ENCODE measurements at places on chromosomes 16 and 17.

GRCh38 chr17:14014657-14015056 lies 54.6 kb upstream of the COX10 start:
- DNase-seq, result no peak

DNA sequence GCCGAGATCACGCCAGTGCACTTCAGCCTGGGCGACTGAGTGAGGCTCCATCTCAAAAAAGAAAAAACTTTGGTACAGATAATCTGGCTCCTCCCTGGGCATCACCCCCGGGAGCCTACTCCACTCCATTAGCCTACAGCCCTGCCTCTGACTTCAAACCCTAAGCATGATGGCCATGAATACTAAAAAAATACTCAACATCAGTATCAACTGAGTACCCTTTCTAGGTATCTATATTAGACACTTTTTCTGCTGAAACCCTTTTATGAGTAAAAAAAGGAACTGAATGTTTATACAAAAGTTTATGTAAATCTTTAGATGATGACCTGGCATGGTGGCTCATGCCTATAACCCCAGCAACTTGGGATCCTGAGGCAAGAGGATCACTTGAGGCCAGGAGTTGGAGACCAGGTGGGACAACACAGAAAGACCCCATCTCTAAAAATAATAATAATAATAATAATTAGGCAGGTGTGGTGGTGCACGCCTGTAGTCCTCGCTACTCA lies 6.9 kb downstream of the RDM1 start:
- DNase-seq, result no peak

DNA sequence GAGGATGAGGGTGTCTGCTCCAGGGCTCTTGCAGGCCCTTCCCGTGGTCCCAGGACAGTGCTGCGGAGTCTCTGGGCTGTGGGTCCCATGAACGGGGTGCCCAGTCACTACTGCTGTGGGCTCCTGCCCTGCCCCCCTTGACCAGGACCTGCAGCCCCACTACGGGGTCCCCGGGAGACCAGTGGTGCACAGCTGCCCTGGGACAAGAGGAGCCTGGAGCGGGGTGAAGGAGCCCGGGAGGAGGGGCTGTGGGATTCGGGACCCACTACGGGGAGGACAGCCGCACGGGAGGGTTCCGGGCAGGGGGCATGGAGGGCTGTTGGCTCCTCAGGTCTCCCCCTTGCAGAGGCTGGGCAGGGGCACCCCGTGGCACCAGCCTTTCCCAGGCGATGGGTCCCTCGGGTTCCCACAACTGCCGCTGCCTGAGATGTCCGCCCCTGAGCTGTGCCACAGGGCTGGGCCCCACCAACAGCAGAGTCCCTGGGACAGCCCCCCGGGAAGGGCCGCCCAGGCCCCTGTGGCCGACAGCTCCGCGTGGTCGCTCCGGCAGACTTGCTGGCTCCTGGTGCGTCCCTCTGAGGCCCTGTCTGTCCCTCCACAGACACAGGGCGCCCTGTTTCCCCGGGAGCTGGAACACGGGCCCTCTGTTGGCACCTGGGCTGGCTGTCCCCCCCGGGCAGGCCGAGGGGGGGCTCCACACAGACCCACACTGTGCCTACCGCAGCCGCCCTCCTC lies 52.1 kb upstream of the GNG13 start:
- DNase-seq, result no peak

DNA sequence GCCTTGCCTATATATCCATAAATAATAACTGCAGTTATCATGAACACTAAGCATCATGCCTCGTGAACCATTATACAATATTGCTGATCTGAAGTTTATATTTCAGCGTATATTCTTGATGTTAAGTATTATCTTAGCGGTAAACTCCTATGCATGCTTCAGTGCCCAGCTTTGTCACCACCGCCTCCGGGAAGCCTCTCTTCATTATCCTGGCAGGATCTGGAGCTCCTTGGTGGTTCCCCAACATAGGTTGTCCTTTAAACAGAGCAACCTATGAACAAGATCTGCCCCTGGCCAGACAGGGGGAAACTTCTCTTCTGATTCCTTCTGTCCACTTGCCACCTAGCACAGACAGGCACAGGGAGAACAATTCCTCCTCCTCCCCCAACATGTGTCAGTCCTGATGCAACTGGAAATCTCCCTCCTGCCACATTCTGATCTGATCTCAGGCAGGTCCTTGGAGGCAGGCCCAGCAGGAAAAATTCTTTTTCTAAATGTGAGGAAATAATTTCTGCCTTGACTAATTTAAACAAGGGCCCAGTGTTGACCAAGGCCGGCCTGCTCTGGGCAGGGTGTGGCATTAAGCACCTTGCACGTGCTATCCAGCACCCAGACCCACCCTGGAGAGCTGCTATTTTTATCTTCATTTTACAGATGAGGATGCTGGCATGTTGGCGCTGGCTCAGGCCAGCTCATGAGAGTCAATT lies 22.4 kb downstream of the SPNS2 start:
- DNase-seq, result no peak

- no peak for DNase-seq
Observed at GRCh38 chr16:84446596-84447392, 57.7 kb downstream of the MEAK7 start.

GRCh38 chr16:72287649-72288048 lies 115.7 kb upstream of the PMFBP1 start:
- DNase-seq, result no peak

DNA sequence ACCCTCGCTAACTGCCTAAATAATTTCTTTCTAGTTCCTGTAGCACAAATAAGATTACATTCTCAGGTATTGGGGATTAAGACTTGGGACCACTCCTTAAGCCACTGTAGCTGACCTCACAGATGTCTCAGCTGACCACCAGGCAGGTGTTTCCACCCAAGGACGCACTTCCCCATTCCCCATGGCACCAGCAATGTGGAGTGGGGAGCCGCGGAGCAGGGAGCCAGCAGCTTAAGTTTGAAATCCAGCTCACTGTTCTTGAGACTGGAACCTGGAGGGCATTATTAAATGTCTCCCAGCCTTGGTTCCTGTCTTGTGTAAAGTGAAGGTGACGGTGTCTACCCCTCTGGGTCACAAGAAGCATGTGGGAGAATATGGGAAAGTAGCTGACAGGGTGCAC lies 249.4 kb upstream of the CACNG5 start:
- no peak for DNase-seq

DNA sequence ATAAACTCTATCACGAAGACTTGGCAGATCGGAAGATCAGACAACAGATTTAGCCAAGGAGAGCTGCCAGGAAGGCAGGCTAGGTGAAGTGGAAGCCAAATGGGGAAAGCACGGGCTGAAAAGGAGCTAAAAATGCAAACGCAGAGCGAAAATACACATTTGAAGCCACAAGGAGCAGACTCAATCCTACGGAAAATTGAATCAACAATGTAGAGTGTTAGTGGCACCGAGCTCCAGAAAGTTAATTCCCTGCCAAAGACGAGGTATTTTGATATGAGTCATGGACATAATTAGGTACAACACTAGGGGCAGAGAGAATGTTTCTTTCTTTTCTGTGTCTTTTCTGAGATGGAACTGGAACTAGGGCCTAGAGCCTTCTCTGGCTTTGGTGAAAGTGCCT lies 20.7 kb downstream of the GSG1L start:
- DNase-seq, result no peak

DNA sequence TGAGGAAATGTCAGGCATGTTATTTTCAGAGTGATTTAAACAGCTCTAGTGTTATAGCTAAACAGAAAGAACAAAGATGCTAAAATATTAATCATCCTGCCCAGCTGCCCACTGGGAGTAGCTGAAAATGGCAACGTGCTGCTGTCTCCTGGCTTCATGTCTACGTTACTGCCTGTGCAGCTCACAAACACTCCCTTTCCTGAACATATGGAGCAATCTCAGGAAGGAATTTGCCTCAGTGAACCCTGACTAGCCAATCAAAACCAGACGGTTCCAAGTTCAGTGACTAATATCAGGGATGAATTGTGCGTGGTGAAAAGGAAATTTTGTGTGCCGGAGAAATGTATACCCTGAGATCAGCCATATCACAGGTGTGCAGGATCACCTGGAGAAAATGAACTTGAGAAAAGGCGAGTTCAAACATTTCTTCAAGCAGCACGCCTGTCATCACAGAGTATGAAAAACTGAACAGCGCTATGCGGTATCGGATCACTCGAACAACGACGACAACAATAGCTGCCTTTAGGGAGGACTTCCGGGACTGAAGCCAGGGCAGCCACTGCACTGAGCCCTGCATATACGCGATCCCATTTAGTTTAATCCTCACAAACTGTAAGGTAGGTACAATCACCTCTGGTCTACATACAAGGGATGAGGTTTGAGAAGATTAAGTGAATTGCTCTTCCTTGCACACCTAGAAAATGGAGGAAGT lies 110.3 kb downstream of the STX8 start:
- DNase-seq, result no peak

- DNase-seq, result no peak
Observed at GRCh38 chr17:69763503-69763902, 311.5 kb upstream of the KCNJ16 start.

GRCh38 chr17:12415031-12415430 lies 250.7 kb upstream of the MYOCD start:
- no peak for DNase-seq

GRCh38 chr17:65218261-65218660 lies 81.1 kb downstream of the RGS9 start:
- no peak for DNase-seq

DNA sequence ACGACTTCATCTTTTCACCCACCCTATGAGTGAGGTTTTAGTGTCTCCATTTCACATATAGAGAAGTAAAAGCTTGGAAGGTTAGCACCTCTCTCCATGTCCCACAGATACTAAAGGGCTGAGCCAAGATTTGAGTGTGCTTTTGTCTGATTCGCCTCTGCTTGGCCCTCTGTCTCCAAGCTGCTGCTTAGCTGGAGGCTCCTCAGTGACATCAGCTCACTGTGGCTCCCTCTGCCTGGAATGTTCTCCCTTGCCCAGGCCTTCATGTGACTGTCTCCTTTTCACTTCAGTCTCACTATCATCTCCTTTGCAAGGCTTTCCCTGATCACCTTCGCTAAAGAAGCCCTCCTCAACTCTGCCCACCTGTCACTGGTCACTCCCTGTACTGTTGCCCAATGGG lies 84.5 kb upstream of the HSBP1 start:
- DNase-seq, result no peak

DNA sequence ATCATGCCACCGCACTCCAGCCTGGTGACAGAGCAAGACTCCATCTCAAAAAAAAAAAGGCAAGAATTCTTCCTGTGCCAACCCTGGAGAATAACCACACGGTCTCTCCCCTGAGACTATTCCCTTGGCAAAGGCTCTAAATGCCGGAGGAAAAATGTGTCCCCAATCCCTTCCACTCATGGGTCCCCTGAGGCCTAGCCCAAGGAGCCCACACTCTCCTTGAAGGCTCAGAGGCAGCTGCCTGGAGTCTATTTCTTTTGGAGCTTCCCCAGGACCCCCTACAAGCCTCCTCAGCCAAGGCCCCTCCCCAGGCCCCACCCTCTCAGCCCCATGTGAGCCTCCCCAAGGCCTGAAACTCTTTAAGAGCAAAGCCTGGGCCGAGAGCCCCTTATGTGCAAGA lies 16.6 kb downstream of the CEP131 start:
- no peak for DNase-seq

GRCh38 chr17:79800325-79801155 lies 3.7 kb upstream of the CBX8 start:
- no peak for DNase-seq

GRCh38 chr17:42282478-42283080 lies 5.7 kb upstream of the STAT5A start:
- DNase-seq, result no peak

- DNase-seq, result no peak
Observed at GRCh38 chr16:79662669-79663313, 62.3 kb upstream of the MAF start.

GRCh38 chr16:55843105-55843395 lies 10.2 kb upstream of the CES1 start:
- no peak for DNase-seq

- no peak for DNase-seq
Observed at GRCh38 chr16:24852281-24852721, 6.5 kb downstream of the SLC5A11 start.

DNA sequence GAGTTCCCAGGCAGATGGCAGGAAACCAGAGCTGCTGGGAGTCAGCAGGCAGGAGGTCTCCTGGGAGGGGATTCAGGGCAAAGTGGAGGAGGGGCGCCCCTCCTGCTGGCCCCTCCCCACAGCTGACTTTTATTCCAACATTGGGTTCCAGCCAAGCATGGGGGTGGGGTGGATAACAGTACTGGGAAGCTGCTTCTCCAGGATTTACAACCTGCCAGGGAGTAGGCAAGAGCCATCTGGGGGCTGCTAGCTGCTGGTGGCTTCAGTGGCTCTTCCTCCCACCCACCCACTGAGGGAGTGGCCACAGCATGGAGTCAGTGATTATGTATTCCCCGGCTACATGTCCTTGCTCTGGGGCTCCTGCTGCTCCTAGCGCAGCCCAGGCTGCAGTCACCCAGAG lies 36.8 kb downstream of the TMEM132E start:
- peak; percentile 77 for DNase-seq

DNA sequence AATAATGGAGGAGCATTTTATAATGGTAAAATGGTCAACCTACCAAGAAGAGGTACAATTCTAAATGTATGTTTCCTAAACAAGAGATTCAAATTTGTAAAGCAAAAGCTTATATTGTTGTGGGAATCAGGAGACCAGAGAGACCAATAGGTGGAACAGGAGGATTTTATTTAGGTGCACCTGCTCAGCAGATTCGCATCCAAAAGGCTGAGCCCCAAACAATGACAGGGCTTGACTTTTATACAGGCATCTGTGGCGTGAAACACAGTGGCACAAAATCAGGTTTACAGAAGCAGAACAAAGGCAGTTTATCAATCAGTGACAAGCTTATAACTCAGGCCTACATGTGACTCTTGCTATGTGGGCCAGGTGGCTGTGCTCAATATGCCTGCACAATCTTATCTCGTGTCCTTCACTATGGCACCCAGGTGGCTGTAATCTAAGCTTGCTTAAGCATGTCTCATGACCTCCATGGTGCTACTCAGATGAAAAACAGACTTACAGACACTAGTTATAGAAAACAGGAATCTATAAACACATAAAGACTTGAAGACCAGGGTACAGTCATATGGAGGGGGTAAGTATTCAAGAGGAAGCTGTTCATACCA lies 780.2 kb upstream of the CA10 start:
- DNase-seq, result no peak

DNA sequence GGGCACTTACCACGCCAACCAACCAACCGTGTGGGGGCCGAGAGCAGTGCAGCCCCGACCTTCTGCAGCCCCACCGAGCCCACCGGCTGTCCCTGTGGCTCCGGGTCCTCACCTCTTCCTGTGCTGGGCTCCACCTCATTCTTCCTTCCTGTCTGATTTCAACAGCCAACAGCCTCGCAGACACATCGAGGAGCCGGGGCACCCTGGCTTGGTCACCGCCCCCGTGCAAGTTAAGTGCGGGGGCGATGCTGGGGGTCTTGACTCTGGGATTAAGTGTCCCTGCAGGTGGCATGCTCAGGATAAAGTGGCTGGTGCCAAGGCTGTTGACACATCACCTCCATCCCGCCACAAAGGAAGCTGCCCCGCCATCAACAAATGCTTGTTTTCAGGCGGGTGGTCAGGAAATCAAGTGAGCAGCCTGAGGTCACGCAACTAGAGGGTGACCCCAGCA lies at the start of gene NLRC3:
Gene NLRC3, minus strand, starts transcription at position 102 of the 451 bp plus-strand sequence. CDS start 12,367 bp downstream, outside the sequence.
- no peak for DNase-seq

DNA sequence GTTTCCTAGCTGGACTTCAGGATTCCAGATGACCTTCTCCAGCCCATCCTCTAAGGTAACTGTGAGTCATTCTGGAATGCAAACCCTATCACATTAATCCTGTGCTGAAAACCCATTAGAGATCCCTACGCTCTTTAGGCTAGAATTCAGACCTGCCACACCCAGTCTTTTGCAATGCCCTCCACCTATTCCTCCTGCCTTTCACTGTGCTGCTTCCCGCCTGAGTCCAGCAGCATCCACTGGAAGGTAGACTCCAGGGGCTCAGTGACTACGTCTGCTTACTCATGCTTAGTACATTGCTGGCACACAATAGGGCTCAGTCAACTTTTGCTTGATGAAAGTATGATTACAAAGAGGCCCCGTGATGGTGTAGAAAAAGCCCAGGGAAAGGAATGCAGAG lies 121.1 kb downstream of the SPACA3 start:
- DNase-seq, result no peak

Measured in NCI-H1417 treated with DMSO at 0.1 percent for 48 hours (cell line).